Lower lobe of right lung (tissue), 2 donors: ENCODE measurements at places on chromosomes 16 and 17. TPM values are rescaled to one million over a fixed set of nuclear protein-coding genes. Genes with fewer than 3 reads are reported as not detected.

- no peak for DNase-seq
- no peaks in the 10 kb centered on the region for H3K36me3 ChIP-seq
- H3K27me3 ChIP-seq: no peaks in the 10 kb centered on the region
These were observed 2.7 kb upstream of the AP1G1 start for GRCh38 chr16:71811261-71811803.

DNA sequence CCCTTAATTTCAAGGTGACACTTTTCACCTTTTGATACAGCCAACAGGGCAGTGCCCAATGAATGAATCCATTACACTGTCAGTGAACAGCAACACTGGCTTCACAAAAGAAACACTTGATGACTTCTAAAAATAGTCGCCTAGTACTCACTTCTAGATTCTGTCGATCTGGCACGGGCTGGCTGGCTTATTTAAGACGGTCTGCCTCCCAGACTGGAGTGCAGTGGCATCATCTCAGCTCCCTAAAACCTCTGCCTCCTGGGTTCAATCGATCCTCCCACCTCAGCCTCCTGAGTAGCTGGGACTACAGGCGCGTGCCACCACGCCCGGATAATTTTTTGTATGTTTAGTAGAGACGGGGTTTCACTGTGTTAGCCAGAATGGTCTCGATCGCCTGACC is 1.9 kb downstream of the NDUFAB1 start:
- peaks cover 16% of the 10 kb centered on the region for H3K4me1 ChIP-seq
- H3K36me3 ChIP-seq: peaks cover 46% of the 10 kb centered on the region
- H3K27me3 ChIP-seq: no peaks in the 10 kb centered on the region
- H3K4me3 ChIP-seq: no peak overlapping the region
- H3K27ac ChIP-seq: no peak overlapping the region
- no peak for DNase-seq

Gene C1QL1
- not detected for total RNA-seq

Gene TNFRSF13B
- total RNA-seq: 0.27 TPM

Gene LCAT
- 33.8 TPM for total RNA-seq

Gene DRC3
- total RNA-seq: 13.4 TPM
